ENCODE measurements at places on chromosomes 7 and 10.

DNA sequence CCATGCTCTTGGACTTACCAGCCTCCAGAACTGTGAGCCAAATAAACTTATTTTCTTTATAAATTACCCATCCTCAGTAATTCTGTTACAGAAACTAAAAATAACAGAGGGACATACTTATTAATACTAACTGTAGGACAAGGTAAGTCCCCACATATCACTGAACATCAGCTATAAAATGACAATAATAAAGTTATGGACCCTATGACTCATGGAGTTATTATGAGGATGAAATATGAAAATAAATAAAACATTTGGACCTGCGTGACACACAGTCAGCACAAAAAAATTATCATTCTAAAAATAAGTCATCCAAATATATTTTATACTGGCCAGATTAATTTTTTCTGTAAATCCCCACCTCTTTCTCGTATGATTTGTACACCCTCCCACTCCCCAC, 34.9 kb upstream of the ELAPOR2 start:
- no peak for DNase-seq

DNA sequence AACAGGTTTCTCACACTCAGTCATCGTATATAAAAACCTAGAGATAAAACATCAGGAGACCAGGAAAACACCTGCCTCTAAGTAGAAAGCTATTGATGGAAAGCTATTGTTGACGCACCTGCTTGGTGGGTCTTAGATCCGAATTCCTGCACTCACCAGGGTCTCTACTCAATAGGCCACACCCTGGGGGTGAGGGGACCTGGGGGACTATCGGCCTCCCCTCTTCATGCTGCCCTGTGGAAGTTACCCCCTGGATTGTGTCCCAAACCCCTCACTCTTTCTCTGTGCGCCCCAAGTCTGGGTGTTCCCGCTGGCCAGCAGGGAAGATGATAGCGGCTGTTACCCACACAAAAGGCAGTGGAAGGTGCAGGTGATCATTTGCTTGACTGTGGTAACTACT, 313.0 kb downstream of the WDR37 start:
- DNase-seq = no peak

DNA sequence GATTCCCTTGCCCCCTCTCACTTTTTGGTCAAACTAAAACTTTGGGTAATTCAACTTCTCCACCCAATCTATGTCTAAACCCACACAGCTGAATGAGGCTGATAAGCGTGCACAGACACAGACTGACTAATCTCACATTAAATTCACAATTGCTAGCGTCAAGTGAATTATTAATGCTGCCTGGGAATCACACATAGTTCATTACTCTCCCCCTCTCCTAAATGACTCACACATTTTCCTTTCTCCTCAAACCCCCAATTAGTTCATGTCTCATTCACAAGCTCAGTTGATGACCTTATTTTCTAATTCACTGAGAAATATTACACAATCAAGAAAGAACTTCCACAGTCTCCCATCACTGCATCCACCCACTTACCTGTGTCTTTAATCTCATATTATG, 14.5 kb downstream of the KLF14 start:
- no peak for DNase-seq

DNA sequence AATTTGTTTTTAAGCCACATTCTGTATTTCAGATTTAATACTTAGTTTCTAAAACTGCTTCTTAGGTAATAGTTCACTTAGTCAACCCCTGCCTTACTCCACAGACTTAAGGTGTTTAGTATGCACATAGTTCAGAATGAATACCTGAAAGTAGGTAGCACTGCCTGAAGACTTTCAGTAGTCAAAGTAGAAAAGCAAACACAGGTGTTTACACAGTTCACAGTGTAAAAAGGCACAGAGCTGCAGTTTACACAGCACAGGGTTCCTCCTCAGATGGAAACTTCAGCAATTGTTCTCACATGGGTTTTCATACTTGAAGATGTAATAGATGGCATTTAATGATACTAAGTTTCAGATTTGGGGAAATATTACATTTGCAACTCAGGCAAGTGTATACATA, 3.1 kb upstream of the PKD1L1 start:
- DNase-seq = no peak

DNA sequence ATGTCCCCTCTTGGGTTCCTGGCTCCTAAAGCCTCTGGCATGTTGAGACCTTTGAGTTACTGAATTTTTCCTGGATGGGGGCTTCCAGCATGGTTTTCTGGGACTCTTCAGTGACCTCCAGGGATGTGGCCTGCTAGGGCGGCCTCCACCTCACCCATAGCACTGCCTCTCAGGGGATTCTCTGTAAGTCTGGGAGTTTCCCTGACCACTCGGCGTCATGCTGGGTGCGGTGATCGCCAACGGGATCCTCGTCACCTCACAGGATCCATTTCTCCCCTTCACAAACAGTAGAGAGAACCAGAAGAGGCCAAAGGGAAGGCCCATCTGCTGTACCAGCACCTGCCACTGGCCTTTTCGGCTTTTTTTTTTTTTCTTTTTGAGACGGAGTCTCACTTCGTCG, 84.3 kb downstream of the NPTX2 start:
- DNase-seq = no peak

DNA sequence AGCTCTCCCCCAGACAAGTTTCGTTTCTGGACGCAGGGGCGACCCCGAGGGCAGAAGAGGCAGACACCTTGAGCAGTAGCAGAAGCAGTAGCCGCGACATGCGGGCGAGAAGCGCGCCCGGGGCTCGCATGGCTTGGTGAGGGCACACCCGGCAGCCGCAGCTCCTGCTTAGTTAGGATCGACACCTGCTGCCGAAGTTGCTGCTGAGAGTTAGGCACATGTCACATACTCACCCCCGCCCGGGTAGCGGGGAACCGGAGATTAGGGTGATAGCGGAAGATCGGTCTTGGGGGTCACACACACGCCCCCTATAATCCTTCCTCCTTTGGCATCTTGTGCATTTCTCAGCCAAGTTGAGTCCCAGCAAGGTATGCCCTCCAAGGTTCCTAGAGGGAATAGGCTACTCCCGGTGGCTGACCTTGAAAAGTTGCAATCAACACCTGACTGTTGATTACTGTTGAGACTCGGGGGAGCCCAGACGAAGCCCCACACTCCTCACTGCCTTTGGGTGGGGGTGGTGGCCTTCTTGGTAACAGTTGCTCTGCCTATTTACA, 668 bp downstream of the GPR37 start:
- DNase-seq = no peak

DNA sequence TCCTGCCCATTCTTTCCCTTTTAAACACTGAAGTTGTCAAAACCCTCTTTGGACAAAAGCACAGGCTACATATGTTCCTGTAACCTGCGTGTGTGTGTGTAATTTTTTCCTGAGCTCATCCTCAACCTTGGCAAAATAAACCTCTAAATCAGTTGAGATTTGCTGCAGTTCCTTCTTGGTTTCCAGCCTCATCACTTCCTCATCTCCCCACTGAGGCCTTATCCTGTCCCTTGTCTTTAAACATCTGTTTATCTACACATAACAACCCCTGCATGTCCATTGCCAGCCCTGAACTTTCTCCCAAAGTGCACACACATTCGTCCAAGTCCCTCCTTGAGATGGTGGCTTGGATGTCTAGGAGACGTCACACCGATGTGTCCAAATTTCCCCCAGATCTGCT, 35.5 kb downstream of the LYZL2 start:
- DNase-seq = no peak

DNA sequence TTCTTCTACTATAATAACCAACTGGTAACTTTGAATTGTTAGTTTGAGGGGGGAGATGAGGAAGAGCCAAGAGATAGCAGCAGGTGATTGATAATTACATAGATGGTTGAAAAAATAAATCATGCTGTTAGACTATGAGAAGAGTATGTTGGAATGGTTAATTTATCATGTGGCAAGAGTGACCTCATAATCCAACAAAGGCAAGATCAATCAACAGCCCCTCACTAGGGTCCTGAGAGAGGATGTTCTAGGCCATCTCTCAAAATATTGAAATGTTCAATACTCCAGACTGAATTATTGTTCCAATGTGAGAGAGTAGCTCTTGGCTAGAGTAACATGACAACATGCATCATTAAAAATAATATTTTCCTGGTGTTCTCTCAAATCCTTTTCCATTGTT, 67.9 kb downstream of the ADD3 start:
- no peak for DNase-seq

- DNase-seq = no peak
Measured at GRCh38 chr10:35821339-35821911, 179.3 kb upstream of the FZD8 start.

- no peak for DNase-seq
Measured at GRCh38 chr10:121694327-121694965, 96.2 kb upstream of the FGFR2 start.

DNA sequence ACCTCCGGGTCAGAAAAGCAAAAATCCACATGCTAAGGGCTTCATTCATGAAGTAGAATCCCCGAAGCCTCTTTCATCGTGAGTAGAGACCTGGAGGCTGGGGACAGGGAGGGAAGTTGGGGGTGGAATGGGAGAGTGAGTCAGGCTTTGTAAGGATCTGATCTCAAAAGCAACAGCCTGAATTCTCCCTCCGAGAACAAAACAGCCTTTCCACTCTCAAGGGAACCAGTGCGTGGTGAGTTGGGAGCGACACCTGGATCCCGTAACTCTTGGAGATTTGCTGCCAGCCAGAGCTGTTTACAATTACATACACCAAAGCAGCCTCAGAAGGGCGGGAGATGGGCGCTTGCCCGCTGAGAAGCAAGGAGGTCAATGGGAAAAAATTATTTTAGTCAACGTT, 10.8 kb downstream of the AFAP1L2 start:
- DNase-seq = no peak

DNA sequence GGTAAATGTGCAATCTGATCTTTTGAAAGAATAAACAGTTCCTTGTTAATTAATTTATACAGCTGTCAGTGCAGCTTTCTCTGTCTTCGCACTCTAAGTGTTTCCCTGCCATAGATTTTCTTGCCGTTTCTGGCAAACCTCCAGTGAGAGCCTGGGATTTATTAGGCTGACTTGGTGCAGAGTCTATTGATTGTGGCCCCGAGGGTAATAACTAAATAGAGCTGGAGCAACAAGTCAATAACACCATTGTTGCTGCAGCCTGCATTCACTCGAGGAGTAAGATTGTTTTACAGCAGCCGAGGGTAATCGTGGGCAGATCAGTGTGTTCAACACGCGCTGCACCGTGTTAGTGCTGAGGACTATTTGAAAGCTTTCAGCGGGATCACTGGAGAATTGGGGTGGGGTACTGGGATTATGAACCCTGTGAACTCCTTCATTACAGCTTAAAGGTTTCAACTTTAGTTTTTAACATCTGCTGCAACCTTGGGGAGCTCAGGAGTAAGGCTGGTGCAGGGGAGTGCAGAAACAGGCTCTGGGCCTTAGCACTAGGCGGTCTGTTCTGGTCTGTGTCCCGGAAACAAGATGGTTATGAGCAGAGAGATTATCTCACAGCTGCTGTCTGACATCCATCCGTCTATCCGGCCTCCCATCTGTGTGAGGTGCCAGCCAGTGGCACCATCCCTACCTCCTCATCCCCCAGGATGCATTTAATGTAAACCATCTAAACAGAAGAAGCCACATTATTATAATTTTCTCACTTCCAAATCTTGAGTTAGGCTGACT, 174.0 kb upstream of the TCF7L2 start:
- no peak for DNase-seq

DNA sequence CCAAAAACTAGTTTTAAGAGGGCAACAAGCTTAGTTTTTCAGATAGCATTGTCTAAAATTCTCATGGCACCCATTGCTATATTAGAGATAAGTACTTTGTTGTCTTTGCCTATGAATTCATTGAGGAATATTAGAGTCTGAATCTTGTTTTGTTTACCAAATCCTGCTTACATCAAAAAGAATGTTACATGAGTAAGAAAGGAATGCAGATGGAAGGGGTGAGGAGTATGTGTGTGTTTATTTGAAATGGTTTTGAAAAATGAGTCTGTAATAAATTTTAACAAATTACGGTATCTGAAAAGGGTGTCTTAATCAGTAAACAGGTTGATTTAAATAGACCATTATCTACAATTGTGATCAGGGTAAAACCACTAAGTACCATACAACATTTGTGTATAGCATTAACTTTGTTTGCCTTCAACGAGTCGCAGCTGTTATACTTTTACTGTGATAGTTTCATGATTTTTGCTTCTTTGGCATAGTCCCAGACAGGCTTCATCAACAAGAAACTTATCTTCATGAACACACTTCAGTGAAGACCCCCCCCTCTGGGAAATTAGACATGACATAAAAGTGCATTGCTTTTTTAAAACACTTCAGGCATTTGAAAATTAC, 1183.9 kb upstream of the C7orf33 start:
- DNase-seq = no peak

DNA sequence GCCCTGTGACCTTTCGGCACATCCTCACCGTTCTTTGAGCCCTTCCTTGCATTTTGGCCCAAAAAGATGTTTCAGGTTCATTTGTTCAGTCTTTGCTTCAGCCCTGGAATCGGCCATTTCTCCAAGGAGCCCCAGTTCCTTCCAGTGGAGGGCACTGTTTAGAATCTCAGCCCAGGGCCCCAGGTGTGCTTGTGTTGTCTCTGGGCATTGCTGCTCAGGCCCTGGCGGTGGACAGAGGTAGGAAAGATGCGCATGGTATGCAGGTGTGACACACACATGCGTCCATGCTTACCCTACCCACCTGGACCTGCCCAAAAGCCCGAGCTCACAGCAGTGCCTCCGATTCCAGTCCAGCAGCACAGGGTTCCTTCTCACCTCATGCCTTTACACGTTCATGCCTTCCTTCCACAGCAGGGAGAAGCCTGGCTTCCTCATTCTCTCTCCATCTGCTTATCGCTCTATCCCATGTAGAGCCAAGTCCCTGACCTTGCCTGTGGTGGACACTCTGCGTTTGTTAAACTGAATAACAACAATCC, 70.6 kb downstream of the LHPP start:
- DNase-seq = no peak

GRCh38 chr7:74240482-74240881, 13.7 kb downstream of the RFC2 start:
- no peak for DNase-seq

DNA sequence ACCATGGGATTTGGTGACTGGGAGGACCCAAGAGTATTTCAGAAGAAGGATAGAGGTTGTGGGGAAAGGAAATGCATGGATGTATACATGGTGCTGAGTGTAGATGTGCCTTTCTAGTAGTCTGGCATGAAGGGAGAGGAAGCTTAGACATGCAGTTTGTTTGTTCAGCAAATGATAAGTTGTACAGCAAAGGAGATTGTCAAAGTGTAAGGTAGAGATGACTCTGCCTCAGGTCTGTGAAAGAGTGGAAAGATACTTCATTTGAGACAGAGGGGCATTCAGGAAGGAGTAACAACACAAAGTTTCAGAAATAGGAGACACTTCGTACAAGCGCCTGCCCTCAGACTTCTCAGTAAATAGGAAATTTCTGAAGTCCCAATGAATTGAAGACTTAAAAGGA, 152.3 kb downstream of the CELF2 start:
- no peak for DNase-seq

- DNase-seq = no peak
Measured at GRCh38 chr7:124796771-124797170, 31.2 kb upstream of the GPR37 start.

DNA sequence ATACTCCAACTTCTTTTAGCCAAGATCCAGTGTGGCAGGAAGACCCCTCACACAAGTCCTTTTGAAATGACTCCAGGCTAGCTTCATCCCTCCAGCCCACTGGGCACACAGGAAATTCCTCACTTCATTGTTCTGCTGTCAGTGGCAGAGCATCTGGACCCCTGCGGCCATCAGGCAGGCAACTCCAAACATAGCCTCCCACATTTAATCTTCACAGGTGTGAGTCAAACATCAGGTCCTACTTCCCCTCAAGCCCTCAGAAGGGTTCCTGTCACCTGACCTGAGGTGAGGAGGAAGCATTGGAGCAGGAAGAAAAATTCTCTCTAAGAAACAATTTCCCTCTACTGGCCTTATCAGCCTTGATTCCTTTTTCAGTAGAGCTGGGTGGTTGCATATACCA, 51.1 kb upstream of the C1GALT1 start:
- DNase-seq = no peak

Measured in brain pericyte (primary cell).